ENCODE measurements at places on chromosomes 6 and 20.

DNA sequence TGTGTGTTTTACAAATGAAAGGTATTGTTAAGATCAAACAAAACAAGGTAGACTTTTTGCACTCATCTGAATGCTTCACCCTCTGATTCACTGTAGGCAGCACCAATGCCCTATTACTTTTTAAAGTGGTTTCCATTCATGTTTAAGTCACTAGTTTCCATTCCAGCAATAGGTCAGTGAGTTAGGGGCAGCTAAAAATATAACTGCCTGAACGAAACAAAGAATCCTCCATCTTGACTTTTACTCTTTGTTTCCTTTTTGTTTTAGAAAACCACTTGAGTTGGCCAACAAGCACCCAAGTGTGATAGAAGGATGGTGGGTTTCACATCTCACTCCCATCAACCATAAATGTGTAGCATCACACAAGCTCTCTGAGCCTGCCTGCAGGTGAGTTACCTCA, 25.5 kb downstream of the CLIC5 start:
- DNase-seq: no peak

DNA sequence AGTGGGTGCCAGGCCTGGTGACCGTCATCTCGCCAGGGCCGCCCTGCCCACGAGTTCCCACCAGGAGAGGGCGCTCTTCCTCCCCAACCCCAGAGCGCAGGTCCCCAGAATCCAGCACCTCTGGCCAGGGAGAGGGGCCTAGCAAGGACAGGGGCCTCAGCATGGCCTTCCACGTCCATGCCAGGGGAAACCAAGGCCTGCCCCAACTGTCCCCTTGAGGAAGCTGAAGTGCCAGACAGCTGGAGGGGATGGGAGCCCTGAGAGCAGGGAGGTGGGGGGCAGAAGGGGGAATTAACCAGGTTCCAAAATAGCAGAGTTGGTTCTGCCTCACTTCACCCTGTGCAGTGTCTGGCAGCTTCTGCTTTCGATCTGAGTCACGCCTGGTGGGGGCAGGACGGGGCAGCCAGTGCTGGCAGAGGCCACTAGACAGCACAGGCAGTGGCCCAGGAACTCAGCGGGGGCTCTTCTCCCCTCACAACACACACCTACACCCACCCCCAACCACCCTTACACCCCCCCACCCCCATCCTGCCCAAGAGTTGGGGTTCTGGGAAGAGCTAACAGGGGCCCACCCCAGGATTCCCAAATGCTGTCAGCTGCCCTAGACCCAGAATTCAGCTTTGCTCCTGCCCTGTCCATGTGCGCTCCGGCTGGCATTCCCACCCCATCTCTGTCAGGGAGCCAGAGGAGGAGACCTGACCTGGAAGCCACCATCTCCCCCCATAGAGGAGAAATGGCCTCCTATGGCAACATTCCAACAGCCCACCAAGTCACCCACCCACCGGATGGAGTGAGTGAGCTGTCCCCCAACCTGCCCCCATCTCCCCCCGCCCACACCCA, 29.2 kb downstream of the TFEB start:
- DNase-seq: peak; percentile 92

DNA sequence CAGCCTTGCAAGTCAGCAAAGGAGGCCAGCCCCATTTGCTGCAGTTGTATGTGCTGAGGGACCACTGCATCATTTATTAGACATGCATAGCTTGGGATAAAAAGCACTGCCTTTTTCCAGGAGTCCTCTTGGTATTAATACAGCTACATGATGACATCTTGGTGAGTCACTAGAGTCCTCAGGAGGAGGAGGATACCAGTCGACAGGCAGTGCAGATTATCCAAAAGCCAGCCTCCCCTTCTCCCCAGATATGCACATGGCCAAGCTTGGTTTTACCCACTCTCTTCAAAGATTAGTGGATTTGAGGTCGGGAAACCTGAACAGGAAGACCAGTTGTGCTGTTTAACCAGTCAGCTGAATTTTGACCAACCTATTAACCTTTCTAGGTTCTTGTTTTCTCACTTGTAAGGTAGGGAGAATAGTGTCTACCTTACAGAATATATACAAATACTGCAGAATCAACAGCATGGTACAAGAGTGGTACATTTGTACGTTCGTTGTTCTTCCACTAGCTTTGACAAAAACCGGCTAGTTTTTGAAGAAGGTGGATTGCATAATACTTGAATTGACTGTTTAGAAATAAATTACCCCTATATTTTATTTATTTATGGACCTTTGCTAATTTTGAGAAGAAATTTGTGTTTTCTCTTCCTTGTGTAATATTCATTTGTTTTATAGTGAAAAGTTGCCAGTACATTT, 31.9 kb downstream of the VAPB start:
- no peak for DNase-seq

GRCh38 chr20:23039885-23040508, 4.9 kb downstream of the SSTR4 start:
- DNase-seq: no peak

GRCh38 chr6:1222728-1223595, 88.9 kb upstream of the FOXQ1 start:
- no peak for DNase-seq

DNA sequence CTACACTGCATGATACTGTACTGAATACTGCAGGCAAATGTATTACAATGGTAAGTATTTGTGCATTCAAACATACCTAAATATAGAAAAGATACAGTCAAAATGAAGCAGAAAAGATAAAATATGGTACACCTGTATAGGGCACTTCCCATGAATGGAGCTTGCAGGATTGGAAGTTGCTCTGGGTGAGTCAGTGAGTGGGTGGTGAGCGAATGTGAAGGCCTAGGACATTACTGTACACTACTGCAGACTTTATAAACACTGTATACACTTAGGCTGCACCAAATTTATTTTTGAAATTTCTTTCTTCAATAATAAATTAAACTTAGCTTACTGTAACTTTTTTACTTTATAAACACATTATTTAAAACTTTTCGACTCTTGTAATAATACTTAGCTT, 213.1 kb downstream of the ATXN1 start:
- DNase-seq: no peak

DNA sequence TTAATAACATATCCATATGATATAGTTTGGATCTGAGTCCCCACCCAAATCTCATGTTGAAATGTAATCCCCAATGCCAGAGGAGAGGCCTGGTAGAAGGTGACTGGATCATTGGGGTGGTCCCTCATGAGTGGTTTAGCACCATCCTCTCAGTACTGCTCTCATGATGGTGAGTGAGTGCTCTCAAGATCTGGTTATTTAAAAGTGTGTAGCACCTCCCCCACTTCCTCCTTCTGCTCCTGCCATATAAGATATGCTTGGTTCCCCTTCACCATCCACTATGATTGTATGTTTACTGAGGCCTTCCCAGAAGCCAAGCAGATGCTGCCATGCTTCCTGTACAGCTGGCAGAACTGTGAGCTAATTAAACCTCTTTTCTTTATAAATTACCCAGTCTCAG, 22.9 kb downstream of the IRF4 start:
- DNase-seq: no peak

DNA sequence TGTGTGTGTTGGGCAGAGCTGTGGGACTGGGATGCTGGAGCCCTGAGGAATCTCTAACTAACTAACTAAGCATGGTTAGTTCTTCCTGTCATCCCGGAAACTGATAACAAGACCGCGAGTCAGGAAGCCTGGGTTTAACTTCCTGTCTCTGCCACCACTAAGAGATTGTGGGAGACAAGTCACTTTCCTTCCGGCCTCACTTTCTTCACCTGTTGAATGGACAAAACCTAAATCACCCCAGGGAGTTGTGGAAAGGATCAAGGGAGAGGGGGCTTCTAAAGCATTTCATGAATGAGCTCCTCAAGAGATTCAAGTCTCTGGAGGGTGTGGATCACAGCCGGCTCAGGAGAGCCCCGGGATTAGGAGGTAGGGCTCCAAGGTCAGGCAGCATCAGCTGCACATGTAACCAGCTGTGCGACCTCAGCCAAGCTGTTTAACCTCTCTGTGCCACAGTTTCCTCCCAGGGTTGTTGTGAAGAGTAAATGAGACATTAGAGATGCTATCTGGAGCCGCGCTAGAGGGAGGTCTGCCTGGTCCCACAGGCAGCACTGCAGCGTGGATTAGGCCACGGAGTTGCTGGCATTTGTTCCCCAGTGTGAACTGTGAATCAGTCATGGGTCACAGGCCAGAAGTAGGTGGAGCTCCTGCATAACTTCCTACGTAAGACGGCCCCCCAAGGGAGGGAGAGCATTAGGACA, 105.1 kb downstream of the TOX2 start:
- no peak for DNase-seq

GRCh38 chr20:50415516-50416268, 94.5 kb upstream of the PTPN1 start:
- no peak for DNase-seq

DNA sequence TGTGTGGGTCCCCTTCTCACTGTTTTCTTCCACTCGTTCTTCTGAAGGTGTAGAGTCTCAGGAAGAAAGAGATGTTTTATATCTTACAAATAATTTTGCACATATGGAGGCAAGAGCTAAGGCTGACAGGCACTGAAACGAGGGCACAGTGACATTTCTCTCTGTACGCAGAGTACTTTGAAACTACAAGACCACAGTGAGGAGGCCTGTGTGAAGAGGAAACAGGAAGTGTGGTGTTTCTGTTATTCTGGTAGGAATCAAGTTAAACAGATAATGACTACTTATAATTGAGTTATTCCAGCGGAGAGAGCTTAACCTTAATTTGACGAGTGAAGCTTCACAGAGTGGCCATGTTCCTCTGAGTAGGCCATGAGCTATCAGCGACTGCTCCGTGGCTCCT, 4.8 kb downstream of the CDH4 start:
- DNase-seq: no peak

DNA sequence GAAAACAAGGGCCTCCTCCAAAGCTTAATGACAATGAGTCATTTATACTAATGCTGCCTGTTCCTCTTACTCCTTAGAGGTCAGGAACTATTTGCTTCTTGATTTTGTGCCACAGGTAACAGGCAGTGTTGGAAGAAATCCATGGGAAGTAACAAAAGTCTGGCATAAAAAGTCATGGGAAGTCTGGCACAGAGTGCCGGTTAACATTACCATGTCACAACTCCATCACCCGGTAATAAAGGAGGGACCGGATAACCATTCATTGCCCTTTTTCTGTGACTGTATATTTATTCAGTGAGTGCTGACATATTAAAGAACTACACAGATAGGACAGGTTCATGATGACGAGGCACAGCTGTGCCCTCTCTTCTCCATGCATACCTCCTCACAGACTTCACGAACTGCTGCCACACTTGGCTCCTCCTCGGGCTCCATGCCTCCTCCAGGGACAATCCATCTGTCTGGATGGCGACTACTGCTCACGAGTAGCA, 50.9 kb downstream of the NUDT3 start:
- DNase-seq: peak; percentile 56

- DNase-seq: peak; percentile 70
These were observed 63.0 kb upstream of the CD2AP start for GRCh38 chr6:47414423-47415167.

DNA sequence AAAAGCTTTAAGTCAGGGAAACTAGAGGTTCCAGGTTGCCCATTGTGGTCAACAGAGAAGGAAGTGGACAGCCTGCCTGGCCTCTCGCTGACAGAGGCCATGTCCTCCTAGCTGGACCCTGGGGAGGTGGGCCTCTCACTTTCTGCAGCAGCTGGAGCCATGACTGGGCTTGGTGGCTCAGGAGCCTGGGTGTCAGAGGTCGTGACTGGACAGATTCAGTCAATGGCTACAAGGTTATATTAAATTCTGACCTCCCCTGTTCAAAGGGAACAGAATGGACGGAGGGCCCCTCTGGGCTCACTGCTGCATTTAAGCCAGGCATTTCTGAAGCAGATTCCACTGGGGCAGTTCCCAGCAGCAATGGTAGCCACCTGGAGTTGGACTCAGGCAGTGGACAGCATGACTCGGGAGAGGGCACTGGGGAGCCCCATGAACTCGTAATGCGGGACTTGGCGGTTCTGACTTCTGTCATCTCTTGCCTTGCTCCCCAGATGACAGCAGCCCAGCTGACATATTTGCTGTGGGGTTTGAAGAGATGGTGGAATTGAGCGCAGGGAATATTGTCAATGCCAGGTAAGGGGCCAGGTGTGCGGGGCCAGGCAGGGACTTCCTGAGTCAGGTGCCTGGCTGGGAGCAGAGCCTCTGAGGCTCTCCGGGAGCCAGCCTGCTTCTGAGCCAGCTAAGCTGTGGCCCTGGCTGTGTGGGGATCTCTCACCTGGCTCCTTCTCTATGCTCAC, 86.7 kb downstream of the SYNJ2 start:
- DNase-seq: no peak

DNA sequence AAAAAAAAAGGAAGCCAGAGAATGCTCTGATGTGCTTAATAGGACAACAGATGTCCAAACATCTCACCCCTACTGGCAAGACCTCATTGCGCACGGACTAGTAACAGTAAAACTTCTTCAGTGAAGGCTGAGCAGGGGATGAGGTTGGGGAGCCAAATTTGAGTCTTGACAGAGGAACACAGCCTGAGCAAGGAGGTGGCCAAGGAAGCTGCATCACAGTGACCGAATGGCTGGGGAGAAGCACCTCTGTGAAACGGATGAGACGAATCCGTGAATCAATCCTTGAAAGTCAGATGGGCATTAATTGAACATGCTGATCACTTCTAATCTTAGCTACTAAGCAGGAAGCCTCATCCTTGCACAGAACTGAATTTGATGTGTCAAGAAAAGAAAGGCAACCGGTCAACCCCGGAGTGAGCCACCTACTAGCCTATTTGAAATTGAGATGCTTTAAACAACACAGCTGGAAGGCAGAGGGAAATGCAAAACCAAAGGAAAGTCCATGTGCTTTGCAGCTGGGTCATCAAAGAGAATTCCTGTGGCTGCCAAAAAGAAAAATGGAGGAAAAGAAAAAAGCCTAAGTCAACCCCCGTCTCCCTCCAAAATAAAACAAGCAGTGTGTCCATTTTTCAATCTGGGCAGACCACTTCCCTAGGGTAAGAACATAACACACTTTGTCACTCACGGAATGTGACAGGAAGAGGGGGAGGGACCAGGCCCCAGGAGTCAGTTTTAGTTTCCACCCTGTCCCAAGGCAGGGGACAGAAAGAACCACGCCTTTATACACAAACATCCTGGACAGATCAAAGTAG, 29.5 kb downstream of the PXDC1 start:
- no peak for DNase-seq

DNA sequence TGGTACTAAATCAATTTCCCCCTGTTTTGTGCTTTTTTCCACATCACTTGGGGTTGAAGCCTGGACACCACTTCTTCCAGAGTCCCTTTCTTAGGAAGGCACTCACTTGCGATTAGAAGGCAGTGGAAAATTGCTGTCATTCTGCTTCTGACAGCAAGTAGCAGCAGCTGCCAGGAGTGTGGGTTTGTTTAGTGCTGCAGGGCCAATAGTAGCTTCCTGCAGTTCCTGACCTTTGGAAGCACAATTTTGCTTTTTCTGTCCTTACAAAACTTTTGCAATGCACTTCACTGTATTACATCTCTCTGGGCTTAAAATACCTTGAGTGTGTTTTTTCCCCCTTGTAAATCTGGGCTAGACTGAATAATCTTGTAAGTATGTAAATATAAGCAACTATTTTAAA, 12.5 kb upstream of the HLA-DRA start:
- DNase-seq: no peak

DNA sequence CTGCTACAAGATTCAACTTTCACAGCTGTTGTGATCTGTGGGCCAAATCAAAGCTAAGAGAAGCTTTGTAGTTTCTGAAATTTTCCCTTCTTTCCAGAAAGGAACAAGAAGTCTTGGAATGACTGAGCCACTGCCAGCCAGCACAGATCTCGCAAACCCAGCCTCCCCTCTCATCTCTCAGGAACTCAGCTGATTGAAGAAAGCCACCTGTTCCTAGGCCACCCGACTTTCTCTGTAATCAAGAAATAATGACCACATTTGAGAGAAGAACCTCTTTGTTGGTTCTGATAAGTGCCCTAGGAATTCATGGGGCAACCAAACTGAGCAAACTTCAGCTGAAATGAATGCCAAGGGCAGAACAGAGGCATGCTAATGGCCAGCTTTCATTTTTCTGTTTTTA, 61.7 kb downstream of the HDGFL1 start:
- DNase-seq: no peak
